Airway epithelial cell (primary cell): ENCODE measurements at places on chromosomes 16 and 17. TPM values are rescaled to one million over a fixed set of nuclear protein-coding genes. Genes with fewer than 3 reads are reported as not detected.

Gene WWP2
- total RNA-seq = 16.5 and 17.4 TPM in 2 replicates

Gene KREMEN2
- total RNA-seq = 22.7 and 23.4 TPM in 2 replicates

Gene MRM3
- 13.8 and 16.5 TPM in 2 replicates for total RNA-seq

Gene VASN
- 15.0 and 18.3 TPM in 2 replicates for total RNA-seq

Gene CAPNS2
- 57.3 and 58.2 TPM in 2 replicates for total RNA-seq

Gene KRT35
- not detected in 2 replicates for total RNA-seq

Gene P2RX1
- total RNA-seq = not detected in 2 replicates

Gene TBC1D26
- not detected in 2 replicates for total RNA-seq

Gene GAST
- 7.2 TPM in 1 of 2 replicates, not detected in the other for total RNA-seq

Gene GDE1
- total RNA-seq = 59.7 and 71.1 TPM in 2 replicates

Gene CA10
- not detected in 2 replicates for total RNA-seq

Gene MPV17L
- total RNA-seq = 0.35 and 0.60 TPM in 2 replicates

Gene MED1
- total RNA-seq = 20.0 and 22.4 TPM in 2 replicates

Gene CSH2
- total RNA-seq = not detected in 2 replicates

Gene CEMP1
- total RNA-seq = not detected in 2 replicates

Gene ADAP2
- 6.6 and 6.8 TPM in 2 replicates for total RNA-seq

Gene HBQ1
- total RNA-seq = 3.7 and 7.9 TPM in 2 replicates

Gene LLGL2
- total RNA-seq = 47.7 and 48.8 TPM in 2 replicates

Gene ODAD4
- 0.21 TPM in 1 of 2 replicates, not detected in the other for total RNA-seq

Gene KRTAP4-4
- total RNA-seq = not detected in 2 replicates

Gene ADAMTS18
- total RNA-seq = 0.21 and 0.65 TPM in 2 replicates

Gene KRTAP9-4
- total RNA-seq = not detected in 2 replicates

Gene ELMO3
- total RNA-seq = 33.8 and 39.6 TPM in 2 replicates

Gene CHST5
- not detected in 2 replicates for total RNA-seq

Gene NKD1
- 0.07 and 0.19 TPM in 2 replicates for total RNA-seq
